ENCODE measurements at places on chromosomes 1 and 21.

DNA sequence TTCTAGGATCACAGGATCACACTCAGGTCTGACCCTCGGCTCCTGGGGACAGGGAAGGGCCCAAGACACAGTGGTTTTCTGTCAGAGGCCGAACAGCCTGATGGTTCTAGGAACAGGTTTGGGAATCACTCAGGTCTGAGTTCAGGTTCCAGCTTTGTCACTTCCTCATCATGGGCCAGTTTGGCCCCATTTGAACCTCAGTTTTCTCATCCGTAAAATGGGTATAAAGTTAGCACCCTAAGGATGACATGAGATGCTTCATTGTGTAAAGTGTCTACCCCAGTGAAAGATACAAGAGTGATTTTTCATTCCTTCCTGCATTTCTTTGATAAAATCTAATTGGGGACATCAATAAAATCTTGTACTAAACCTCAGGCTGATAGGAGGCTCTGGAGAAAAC lies 11.2 kb upstream of the ACTL8 start:
- DNase-seq: no peak

DNA sequence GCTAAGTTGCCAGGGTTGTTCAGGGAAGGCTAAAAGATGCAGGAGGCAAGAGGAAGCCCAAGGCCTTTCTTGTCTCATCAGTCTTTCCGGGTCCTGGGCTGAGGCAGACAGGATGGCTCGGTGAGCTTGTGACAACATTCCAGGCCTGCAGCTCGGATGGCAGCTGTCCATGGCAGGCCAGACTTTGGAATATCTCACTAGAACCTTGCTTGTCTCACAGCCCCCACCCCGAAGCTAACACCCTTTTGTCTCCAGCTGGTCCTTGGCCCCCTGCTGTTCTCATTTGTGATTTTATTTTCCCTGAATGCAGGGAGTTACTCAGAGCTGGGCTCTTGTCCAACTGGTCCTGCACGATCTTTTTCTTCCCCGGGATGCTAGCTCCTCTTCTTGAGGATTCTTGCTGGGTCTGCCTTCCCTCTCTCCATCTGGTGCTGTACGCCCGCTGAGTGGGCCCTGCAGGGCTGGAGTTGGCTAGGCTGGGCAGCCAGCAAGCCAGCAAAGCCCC lies 477.2 kb upstream of the CAMK1G start:
- no peak for DNase-seq

GRCh38 chr1:9186082-9186859 lies 48.3 kb upstream of the H6PD start:
- DNase-seq: no peak

DNA sequence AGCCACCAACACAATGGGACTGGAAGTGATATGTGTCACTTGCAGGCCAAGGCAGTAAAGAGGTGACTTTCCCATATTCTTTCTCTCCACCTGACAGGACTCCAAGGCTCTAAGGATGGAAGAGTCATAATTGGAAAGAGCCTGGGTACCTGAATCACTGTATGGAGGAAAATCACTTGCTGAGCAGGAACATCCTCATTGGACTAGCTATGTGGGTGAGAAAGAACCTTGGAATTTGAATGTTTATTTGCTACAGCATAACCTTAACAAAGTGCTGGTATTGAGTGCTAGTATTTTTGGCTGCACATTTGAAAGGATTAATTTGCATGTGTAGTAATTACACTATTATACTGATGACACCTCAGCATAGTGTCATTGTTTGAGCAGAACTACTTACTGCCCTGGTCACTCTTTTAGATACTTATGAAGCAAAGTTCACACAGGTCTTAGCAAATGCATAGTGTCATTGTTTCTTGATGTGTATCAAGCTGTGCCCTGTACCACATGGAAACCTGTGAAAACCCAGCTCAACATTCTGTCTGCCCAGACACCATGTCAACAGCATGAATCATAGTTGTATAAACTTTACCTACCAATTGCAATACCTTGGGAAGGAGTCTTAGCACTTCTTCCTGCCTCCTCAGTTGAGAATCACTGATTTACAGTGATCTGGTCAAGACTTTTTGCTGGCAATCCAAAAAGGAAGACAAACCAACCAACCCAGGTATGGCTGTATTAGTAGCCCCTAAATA lies 5.1 kb upstream of the S100A10 start:
- no peak for DNase-seq

DNA sequence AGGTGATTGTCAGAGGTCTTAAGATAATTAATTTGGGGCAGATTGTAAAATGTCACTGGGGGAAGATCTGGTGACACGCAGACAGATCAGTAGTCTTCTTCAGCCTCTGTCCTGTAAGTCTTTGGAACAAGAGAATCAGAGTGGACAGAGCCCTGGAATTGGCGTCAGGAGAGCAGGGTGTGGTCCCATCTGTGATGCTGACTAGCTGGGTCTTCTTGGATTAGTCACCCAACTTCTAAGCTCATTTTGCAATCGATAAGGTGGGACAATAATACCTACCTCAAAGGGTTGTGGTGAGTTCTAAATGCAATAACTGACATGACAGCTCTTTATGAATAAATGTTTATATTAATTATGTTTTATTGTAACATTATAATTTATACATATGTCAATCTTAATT lies 4.8 kb downstream of the FASLG start:
- no peak for DNase-seq

DNA sequence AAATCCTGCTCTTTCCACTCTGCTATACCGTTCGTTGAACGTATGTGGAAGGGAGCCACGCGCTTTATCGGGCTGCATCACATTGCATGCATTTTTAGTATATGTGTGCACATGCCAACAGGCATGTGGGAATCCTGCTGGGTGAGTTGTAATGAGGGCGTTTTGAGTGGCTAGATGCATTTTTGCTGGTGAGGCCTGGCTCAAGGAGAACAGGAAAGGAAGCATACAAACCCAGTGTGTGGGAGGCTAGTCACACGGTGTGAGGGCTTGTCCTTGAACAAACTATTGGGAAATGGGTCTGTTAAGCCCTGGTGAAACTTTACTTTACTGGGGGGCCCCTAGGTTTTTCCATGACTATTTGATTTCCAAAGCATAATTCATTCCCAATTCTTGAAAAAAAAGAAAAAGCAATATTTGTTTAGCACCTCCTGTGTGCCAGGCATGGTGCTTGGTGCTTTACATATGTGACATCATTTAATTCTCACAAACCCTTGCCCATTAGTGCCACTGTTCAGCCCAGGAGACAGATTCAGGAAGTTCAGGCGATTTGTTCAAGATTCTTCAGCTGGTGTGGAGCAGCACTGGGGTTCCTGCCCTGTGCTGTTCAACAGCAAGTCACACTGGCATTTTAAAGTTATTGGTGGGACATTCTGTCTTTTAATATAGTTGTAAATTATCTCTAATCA lies 25.6 kb upstream of the JUN start:
- no peak for DNase-seq

- no peak for DNase-seq
These were observed 21.0 kb upstream of the PCBP3 start for GRCh38 chr21:45622416-45623097.

- DNase-seq: no peak
These were observed 7.1 kb upstream of the GPR61 start for GRCh38 chr1:109532365-109533136.

GRCh38 chr21:44304877-44305293 lies 5.0 kb downstream of the PFKL start:
- DNase-seq: no peak

- no peak for DNase-seq
These were observed 216.0 kb upstream of the NEGR1 start for GRCh38 chr1:72498371-72498770.

- DNase-seq: no peak
These were observed 20.6 kb downstream of the CSF1 start for GRCh38 chr1:109931189-109931731.

DNA sequence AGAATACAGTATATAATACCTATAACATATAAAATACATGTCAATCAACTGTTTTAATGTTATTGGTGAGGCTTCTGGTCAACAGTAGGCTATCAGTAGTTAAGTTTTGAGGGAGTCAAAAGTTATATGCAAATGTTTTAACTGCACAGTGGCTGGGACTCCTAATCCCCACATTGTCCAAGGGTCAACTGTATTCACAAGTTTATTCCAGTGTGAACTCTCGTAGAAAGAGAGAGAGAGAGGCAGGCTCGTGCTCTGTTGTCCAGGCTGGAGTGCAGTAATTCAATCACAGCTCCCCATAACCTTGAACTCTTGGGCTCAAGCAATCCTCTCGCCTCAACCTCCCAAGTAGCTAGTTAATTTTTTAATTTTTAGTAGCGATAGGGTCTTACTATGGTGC lies 66.0 kb downstream of the NRIP1 start:
- DNase-seq: no peak

DNA sequence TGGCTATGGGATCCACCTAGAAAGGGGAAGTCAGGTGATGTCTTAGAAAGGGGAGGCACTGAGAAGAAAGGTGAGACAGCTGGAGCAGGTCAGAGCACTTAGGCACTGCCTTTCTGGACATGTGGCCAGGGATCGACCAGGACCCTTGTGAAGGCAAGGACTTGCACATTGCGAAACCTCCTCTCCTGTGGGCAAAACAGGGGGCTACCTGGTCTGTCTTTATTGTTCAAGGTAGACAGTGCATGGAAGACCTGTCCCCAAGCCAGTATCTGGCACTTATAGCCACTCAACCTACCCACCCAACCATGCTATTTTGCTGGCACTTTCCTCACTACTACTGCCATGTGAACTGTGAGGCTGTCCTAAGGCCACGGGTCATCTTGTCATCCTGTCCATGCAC lies 67.2 kb downstream of the NAV1 start:
- no peak for DNase-seq

DNA sequence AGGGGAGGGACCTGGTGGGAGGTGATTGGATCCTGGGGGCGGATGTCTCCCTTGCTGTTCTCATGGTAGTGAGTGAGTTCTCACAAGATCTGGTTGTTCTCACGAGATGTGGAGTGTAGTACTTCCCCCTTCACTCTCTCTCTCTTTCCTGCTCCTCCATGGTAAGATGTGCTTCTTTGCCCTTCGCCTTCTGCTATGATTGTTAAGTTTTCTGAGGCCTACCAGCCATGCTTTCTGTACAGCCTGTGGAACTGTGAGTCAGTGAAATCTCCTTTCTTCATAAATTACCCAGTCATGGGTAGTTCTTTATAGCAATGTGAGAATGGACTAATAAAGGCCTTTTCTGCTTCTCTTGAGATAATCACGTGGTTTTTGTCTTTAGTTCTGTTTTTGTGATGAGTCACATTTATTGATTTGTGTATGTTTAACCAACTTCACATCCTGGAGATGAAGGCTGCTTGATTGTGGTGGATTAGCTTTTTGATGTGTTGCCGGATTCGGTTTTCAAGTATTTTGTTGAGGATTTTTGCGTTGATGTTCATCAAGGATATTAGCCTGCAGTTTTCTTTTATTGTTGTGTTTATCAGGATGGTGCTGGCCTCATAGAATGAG lies 45.5 kb downstream of the RABGAP1L start:
- DNase-seq: no peak

GRCh38 chr1:205127646-205128045 lies 5.9 kb upstream of the RBBP5 start:
- no peak for DNase-seq

- no peak for DNase-seq
These were observed 547.2 kb upstream of the NCAM2 start for GRCh38 chr21:20451046-20451445.

DNA sequence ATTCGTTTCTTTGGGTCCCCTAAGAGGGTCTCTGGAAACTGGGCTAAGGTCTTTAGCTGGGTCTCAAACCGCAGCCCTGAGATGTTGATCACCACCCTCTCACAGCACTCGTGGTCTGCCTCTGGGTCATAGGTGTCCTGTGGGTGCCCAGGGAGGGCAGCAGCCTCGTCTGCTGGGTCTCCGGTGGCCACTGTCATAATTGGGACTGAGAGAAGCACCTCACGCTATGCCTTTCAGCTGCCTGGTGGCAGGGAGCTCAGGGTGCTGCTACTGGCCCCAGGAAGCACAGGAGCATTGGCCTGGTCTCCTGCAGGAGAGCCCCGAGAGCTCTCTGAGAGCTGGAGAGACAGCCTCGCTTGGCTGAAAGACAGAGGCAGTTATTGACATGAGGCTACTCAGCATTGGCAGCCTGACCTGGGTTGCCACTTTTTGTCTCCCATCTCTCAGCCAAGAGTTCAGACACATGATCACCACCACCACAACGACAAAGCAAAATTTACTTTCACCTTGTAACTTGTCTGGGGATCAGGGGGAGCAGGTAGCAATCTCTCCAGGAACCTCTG lies 1.5 kb downstream of the KCNA2 start:
- no peak for DNase-seq

DNA sequence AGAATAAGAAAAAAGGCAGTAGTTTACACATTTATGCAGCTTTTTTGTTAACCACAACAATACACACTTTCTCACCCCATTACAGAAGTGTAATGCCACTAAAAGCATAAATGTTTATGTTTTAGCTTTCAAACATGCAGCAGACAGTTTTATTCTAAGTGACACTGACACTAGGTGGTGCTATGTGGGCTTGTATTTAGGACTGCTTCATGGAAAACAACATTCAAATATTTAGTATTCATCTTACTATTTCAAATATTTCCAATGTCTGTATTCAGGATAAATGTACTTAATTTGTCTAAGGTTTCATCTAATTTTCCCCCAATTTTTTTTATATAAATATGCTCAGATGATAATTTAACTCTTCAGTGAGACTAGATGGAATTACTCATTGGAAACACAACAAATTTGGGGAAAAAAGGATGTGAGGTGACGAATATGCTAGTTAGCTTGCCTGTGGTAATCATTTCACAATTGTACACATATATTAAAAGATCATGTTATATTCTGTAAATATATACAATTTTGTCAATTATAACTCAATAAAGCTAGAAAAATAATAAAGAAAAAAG lies 71.4 kb downstream of the USP1 start:
- DNase-seq: no peak

DNA sequence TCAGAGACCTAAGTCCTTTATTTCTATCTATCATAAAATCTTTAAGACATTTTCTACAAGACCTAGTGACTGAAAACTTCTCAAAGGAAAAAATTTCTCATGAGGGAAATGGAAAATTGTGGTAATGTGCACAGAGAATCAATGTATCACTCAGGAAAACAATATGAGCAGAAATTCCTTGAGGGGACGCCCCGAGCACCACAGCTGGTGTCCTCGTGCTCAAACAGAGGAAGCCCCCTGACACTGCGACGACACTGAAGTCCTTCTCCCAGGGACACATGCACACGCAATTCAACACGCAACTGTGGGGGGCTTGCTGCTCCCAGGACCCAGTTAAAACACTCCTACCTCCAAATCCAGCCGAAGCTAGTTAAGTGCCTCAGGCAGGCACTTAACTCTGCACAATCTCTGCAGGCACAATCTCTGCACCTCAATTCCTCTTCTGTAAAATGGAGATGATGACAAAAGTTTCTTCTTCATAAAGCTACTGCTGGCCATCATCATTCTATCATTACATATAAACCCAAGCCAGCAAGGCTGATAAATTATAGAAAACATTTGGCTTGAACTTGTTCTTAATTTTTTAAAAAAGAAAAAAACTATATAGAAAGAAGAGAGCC lies 16.0 kb downstream of the ZBTB17 start:
- no peak for DNase-seq
